ENCODE measurements at places on chromosomes 2 and 18. TPM values are rescaled to one million over a fixed set of nuclear protein-coding genes. Genes with fewer than 3 reads are reported as not detected.

The LIMS3 gene
- not detected for total RNA-seq

The INHA gene
- 0.47 TPM for total RNA-seq

The CDH19 gene
- 0.38 TPM for total RNA-seq

The EMILIN1 gene
- total RNA-seq = 0.48 TPM

The SCN2A gene
- total RNA-seq = 0.02 TPM

The PKDCC gene
- 23.8 TPM for total RNA-seq

The MYO5B gene
- total RNA-seq = 9.2 TPM
